ENCODE measurements at places on chromosomes 7 and 10. TPM values are rescaled to one million over a fixed set of nuclear protein-coding genes. Genes with fewer than 3 reads are reported as not detected.

GRCh38 chr7:143884969-143885559 lies 16.9 kb downstream of the TCAF1 start:
- DNase-seq = peak; percentile 42

- no peak for DNase-seq
Observed at GRCh38 chr7:12032146-12032545, 178.9 kb upstream of the TMEM106B start.

GARS1 gene
- total RNA-seq = 43.1 TPM

DNA sequence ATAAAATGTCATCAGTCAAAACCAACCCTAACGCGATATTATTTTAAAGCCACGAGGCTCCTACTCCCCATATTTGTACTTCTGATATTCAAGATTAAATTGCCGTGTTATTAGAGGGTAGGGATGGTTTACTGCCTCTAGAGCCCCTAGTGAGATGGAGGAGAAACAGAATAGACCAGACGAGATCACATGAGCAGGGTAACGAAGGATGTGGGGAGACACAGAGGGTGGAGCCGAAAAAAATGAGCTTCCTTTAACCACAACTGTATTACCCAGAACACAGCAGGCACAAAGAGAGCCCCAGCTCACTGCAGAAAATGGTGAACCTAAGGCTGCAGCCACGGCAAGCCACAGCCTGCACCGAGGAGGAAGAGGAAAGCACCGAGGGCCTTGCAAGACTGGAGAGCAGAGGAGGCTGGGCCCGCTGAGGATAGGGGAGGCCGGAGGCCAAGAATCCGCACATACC lies 14.3 kb downstream of the ZC3HAV1 start:
- DNase-seq = no peak

DNA sequence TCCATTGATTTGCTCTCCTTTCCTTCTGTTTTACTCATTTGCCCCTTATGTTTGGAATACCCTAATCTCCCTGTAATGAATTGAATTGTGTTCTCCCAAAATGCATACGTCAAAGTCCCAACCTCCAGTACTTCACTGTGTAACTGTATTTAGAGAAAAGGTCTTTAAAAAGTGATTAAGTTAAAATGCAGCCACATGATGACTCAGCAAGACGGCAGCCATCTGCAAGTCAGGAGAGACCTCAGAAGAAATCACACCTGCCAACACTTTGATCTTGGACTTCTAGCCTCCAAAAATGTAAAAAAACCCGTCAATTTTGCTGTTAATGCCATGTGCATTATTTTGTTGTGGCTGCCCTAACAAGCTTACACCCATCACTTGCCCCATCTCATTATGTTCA lies 85.3 kb upstream of the PCLO start:
- no peak for DNase-seq

DNA sequence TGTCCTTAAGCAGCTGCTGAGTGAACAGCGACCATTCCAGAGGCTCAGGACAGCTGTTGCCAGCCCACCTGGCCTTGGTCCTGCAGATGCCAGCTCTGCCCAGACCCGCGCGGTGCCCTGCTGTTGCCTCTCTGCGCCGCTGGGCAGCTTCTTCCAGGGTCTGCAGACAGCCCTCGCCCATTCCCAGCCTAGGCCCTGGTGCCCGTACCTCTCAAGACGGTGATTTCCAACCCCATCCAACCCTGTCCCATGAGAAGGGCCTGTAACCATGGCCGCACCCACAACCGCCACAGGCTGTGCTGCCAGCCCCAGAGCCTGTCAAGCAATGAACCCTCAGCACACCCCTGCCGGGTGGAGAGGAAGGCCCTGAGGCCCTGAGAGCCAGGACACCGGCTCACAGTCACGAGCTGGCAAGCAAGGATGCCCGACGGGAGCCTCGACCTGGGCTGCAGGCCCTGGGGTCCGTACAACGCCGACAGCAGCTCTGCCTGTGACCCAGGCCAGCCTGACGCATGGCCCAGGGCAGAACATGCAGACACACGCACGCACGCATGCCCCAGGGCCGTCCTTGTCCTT lies 231.9 kb downstream of the MAD1L1 start:
- DNase-seq = no peak

INMT gene
- total RNA-seq = 30.4 TPM

GRCh38 chr10:95628786-95629185 lies 27.7 kb downstream of the ALDH18A1 start:
- no peak for DNase-seq

DNA sequence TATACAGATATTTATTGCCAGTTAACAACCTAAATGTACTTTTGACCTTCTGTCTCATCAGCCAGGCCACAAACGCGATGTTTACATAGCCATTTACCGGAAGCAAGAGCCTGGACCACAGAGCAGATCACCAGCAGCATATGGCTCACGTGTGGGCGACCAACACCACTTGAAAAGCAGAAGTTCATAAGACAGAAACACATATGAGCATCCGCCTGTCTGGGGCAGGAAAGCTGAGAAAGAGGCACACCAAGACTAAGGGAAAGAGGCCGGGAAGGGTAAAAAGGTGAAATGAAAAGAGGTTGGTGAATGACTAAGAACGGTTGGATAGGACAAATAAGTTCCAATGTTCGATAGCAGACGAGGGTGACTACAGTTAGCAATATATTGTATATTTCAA lies 1.3 kb downstream of the ABCB1 start:
- DNase-seq = peak; percentile 10

- DNase-seq = no peak
Observed at GRCh38 chr7:13827716-13828115, 161.8 kb downstream of the ETV1 start.

CPN1 gene
- not detected for total RNA-seq

DNA sequence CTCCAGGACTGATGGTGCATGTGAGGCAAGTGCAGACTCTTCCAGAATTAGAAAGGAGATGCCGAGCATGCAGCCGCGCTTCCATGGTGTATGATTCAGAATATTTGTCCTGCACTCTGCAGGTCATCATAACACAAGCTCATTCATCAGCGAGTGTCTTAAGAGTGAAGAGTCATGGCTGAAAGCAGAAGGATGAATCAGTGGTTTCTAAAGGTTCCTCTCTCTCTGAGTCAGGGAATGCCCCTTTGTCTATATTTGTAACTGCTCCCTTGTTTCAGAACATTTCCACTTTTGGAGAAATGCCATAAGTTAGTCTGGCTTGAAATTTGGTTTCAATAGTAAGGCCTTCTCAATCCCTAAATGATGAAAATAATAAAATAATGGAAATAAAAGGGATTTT lies 52.3 kb downstream of the HECW1 start:
- no peak for DNase-seq

Data from body of pancreas (tissue), 4 donors.